MCF 10A (cell line): ENCODE measurements at places on chromosomes 2 and 18.

- peak; percentile 48 for DNase-seq
Measured at GRCh38 chr2:233705911-233706506, 6.7 kb upstream of the UGT1A5 start.

- no peak for DNase-seq
Measured at GRCh38 chr18:61261870-61262269, 71.4 kb upstream of the CDH20 start.

GRCh38 chr2:46338674-46339073, 41.5 kb downstream of the EPAS1 start:
- DNase-seq, result no peak

DNA sequence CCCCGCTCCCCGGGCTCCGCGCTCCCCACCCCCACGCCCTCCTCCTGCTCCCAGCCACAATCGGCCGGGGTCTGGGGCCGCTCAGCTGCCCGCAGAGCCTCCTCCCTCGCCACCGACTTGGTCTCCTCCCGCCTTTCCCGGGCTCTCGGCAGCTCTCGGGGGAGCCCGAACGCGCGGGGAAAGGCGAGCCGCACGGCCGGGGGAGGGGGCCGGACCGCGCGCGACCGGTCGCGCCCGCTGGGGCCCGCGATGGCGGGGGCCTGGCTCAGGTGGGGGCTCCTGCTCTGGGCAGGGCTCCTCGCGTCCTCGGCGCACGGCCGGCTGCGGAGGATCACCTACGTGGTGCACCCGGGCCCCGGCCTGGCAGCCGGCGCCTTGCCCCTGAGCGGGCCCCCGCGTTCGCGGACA, 327 bp downstream of the LTBP1 start:
- no peak for DNase-seq

DNA sequence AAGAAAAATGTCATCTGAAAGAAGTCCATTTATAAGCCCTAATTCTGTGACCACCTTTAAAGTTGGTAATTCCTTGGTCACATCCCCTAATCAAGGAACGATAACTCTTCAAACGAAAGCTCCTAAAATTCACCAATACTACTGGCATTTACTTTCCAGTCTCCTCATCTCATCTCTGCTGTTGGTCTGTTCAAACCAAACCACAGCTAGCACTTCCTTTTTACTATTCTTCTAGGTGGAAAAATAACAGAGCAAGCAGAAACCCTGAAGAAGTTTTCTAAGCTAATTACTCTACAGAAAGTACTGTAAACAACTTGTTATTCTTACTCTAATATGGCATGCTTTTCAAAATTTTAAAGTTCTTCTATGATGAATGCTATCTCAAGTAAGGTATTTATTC, 21.6 kb downstream of the TIA1 start:
- no peak for DNase-seq

- no peak for DNase-seq
Measured at GRCh38 chr2:223588251-223588650, 13.9 kb downstream of the SCG2 start.

DNA sequence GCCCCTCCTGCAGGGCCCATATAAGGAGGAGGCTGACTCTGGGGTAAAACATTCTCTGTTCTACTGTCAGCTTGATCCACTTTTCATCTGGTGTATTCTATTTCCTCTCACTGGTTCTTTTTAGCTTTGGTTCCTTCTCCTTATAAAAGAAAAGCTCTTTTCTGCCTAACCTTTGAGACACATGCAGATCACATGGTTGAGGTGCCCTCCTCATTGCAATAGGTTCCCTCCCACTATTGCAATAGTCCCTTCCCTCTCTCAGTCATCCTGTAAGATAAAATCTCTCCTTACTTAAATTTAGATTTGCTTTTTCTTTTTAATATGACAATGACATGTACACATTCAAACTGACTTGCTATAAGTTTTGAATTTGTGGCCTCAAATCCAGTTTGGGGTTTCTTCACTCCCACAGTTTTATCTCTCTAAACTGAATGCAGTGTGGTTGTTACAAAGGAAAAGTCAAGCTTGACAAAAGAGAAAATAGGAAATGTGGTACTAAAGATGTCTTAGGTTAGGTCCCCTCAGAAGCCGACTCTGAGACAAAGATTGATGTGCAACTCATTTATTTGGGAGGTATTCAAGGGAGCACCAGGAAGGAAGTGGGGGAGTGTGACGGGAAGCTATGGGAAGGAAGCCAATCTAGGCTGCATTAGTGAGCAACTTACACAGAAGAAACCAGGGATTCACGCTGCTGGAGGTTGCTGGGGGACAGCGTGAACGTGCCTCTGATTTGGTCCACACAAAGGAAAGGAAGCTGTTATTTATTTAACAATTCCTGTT, 127.6 kb upstream of the LINC00305 start:
- DNase-seq, result no peak

DNA sequence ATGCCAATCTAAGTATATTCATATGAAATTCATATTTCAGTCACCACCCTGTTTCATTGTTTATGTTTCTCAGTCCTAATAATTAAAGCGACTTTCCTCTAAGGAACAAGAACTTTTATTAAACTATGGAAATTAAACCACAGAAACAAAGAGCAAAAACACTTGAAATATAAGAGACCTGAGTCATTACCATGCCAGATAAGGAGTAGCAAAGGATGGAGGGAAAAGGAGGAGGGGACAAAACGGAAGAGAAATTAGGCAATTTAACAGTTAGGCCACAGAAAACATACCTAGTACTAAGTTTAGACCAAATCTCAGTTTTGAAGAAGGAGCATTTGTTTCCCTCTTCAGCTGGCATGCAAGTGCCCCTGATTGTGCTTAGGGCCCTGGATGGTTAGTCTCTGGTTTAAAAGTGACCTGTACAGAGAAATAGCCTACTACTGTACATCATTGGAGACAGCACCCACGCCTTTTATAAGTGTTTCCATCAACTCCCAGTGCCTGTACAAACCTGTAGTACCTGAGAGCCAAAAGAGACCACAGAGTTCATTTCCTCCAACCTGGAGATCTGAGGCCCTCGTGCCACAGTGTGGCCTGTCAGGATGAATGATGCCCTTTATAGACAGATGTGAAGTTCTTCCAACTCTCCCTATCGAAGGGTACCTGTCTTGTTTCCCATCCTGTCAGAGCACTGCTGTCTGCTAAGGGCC, 74.5 kb downstream of the SPATS2L start:
- DNase-seq, result peak; percentile 34

- no peak for DNase-seq
Measured at GRCh38 chr18:23532848-23533247, 29.5 kb downstream of the RMC1 start.

GRCh38 chr2:189798312-189799029, 14.2 kb downstream of the PMS1 start:
- peak; percentile 40 for DNase-seq

GRCh38 chr2:84493514-84493913, 22.8 kb upstream of the DNAH6 start:
- DNase-seq, result peak; percentile 59

GRCh38 chr2:104041351-104041750, 812.6 kb upstream of the POU3F3 start:
- DNase-seq, result no peak

DNA sequence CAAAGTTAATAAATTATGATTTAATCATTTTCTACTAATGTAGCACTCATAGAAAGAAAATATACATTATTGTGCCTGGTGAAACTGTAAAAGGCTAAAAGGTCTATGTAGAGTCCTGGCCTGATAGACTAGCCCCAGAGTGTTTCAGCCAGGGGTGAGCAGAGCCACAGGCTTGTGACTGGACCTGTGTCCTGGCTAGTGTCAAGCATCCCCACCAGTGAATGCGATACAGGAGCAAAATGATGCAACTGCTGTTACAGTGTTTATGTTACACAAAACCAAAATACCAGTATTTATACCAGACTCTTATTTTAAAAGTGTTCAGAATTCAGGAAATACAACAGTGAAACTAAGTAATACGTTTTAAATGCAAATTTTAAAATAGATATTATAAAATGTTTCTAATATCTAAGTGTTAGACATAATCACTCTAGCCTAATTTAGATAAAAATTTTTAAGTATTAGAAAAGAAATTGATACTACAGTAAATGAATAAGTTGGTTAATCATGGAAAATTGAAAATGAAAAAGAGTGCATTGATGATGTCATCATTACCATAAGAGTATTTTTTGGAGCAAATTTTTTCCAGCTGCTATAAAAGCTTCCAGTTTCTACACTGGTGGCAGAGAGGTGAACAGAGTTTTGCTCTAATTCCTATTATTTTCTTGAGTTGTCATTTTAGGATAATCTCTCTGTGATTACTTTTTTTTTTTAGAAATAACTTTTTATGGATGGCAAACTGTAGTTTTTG, 6.2 kb upstream of the TSPYL6 start:
- no peak for DNase-seq

DNA sequence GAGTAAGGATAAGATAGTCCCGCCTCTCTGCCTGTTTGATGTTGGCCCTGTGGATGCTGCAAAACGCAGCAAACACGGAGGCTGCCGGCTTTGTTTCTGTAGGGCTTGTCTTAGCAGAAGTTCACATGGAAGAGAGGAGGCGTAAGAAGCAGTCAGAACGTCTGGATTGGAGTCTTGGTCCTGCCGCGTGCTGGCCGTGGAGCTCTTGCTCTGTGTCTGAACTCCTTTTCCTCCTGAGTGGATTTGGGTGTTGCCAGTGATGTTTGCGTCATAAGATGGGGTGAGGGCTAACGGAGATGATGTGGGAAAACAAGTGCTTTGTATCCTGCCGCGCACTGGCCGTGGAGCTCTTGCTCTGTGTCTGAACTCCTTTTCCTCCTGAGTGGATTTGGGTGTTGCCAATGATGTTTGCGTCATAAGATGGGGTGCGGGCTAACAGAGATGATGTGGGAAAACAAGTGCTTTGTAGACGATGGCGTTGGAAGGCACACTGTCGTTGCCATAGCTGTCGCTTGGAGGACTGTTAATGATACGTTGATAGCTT, 240.9 kb downstream of the AGAP1 start:
- DNase-seq, result no peak

- no peak for DNase-seq
Measured at GRCh38 chr2:157427003-157427921, 16.6 kb downstream of the CYTIP start.

DNA sequence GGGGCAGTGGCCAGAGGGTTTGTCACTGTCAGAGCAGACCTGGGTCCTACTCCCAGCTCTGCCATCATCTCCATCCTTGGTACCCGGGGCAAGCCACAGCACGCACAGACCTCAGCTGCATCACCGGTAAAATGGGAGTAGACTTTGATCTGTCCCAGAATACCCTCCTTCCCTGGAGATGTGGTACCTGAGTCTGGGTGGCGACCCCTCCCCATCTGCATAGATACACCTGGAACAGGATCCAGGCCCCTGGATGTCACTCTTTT, 64.0 kb downstream of the ZFP36L2 start:
- no peak for DNase-seq

- no peak for DNase-seq
Measured at GRCh38 chr2:239506101-239506857, 105.5 kb upstream of the HDAC4 start.

- DNase-seq, result no peak
Measured at GRCh38 chr18:46184727-46185126, 80.5 kb downstream of the HAUS1 start.

GRCh38 chr18:13392899-13393298, 174.3 kb downstream of the LDLRAD4 start:
- no peak for DNase-seq

DNA sequence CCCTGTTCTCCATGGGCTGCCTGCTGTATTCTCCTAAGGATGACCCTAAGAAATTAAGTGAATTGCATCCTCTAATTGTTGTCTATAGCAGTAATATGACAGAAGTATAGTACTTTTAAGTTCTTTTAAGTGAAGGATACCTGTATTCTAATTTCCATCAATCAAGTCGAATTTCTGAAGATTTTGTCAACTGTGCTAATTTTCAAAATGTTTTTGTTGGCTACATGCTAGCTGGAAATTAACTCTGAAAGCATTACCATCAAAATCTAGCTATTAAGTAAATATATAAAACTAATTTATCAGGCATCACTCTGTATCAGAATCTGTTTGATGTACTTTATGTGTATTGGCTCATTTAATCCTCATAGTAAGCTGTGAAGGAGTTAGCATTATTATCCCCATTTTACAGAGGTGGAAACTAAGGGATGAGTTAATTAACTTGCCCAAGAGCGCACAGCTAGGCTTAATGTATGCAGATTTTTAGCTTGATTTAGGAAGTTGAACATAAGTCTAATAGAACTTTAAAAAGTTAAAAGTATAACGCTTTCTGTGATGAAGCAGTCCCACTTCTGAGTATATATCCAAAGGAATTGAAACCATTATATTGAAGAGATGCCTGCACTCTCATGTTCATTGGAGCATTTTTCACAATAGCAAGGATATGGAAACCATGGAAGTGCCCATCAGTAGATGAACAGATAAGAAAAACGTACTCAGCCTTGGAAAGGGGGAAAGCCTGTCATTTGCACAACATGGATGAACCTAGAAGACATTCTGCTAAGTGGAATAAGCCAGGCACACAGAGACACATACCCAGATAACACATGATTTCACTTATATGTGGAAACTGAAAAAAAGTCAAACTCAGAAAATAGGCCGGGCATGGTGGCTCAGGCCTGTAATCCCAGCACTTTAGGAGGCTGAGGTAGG, 32.0 kb downstream of the EML4 start:
- no peak for DNase-seq

- peak; percentile 11 for DNase-seq
Measured at GRCh38 chr2:13543550-13543949, 826.8 kb downstream of the TRIB2 start.

DNA sequence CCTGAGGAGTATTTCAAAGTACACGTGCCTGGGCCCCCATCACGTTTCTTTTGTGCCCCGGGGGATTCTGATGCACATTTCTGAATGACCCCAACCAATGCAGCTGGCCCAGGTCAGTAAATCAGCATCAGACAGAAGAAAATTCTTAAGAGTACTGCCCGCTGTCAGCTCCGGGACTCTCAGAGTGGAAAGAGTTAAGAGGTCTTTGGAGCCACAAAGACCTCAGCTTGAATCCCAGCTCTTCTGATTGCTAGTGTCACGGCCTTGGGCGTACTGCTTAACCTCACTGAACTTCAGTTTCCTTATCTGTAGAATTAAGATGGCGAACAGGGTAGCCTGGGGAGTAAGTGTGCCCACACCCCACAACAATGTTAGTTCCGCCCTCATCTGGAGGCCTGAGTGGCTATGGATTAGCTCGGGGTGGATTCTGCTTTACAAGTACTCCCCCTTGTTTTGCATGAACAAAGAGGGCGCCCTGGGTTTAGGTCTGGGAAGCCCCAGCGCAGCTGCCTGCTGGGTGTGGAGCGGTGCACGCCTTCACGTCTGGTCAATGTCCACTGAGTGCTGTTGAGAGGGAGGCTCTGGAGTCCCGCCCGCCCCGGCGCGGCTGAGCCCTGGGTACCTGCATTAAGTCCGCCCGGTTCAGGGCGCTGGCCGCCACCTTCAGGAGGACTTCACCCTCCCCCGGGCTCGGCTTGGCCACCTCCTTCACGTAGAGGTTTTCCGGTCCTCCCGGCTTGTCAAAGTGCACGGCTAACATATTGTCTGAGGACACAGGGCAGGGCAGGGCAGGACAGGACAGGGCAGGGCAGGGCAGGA, 858 bp downstream of the TP53I3 start:
- DNase-seq, result peak; percentile 95

- DNase-seq, result peak; percentile 1
Measured at GRCh38 chr18:68083131-68083530, 566.6 kb upstream of the DSEL start.
